ENCODE measurements at places on chromosomes 3 and 15. TPM values are rescaled to one million over a fixed set of nuclear protein-coding genes. Genes with fewer than 3 reads are reported as not detected.

ITIH1 gene
- polyA plus RNA-seq, result not detected

GRCh38 chr3:127585163-127585812 is 5.2 kb downstream of the TPRA1 start:
- no peaks in the 10 kb centered on the region for H3K36me3 ChIP-seq
- no peak overlapping the region for H3K4me3 ChIP-seq
- no peaks in the 10 kb centered on the region for H3K27me3 ChIP-seq

DNA sequence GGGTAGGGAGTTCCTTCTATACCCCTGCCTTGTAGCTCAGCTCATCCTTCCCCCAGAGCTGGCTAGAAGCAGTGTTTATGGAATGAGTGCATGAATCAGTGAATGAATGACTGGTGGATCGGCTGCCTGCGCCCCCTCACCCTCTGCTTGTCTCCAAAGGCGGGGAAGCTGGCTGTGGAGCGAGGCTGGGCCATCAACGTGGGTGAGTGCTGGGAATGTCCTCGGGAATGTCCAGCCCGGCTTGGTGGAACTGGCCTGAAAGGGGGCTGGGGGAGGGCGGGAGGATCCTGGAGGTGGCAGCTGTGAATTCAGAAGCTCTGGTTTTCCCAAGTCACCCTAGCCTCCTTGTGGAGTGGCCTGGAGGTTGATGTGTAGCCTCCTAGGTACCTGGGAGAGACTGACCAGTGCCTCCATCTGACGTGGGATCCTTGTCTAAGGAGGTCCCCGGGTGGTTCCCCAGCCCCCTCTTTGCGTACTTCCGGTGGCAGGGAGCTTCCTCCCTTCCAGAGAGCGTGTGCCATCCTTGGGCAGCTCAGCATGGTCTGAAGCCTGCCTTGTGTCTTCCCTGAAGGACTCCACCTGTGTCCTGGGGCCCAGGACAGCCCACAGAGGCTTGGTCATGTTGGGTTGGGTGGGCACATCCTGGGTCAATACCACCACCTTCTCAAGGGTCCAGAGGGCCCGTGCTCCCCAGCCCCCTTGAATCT is 18.4 kb downstream of the HDAC11 start:
- H3K4me3 ChIP-seq, result no peak overlapping the region
- DNase-seq, result peak; percentile 7
- H3K27me3 ChIP-seq, result no peaks in the 10 kb centered on the region
- peaks cover 2% of the 10 kb centered on the region for H3K4me1 ChIP-seq
- H3K27ac ChIP-seq, result no peak overlapping the region

GRCh38 chr15:75666823-75667501 is 19.2 kb downstream of the SNX33 start:
- H3K4me1 ChIP-seq, result no peaks in the 10 kb centered on the region
- H3K27me3 ChIP-seq, result no peaks in the 10 kb centered on the region
- DNase-seq, result peak; percentile 49
- no peak overlapping the region for H3K27ac ChIP-seq

GRCh38 chr3:71614869-71615268 is 31.3 kb upstream of the FOXP1 start:
- no peaks in the 10 kb centered on the region for H3K4me1 ChIP-seq
- no peak for DNase-seq
- no peak overlapping the region for H3K4me3 ChIP-seq
- no peak overlapping the region for H3K27ac ChIP-seq

GRCh38 chr15:90019611-90020010 is 18.5 kb downstream of the ZNF710 start:
- H3K27me3 ChIP-seq, result no peaks in the 10 kb centered on the region
- H3K36me3 ChIP-seq, result no peaks in the 10 kb centered on the region
- DNase-seq, result no peak
- H3K27ac ChIP-seq, result no peak overlapping the region
- H3K4me3 ChIP-seq, result no peak overlapping the region
- H3K4me1 ChIP-seq, result peaks cover 6% of the 10 kb centered on the region

LIPH gene
- 12.1 TPM for polyA plus RNA-seq

GPR176 gene
- polyA plus RNA-seq, result 3.0 TPM

ROBO1 gene
- polyA plus RNA-seq, result 17.9 TPM

GRCh38 chr3:123113889-123114450 is 47.1 kb downstream of the PDIA5 start:
- H3K27me3 ChIP-seq, result no peaks in the 10 kb centered on the region
- H3K4me3 ChIP-seq, result no peak overlapping the region
- DNase-seq, result no peak
- no peaks in the 10 kb centered on the region for H3K4me1 ChIP-seq
- no peak overlapping the region for H3K27ac ChIP-seq
- no peaks in the 10 kb centered on the region for H3K36me3 ChIP-seq

MB21D2 gene
- polyA plus RNA-seq, result 7.1 TPM

LDHAL6B gene
- not detected for polyA plus RNA-seq

- H3K4me3 ChIP-seq, result no peak overlapping the region
- no peaks in the 10 kb centered on the region for H3K27me3 ChIP-seq
- DNase-seq, result no peak
Observed at GRCh38 chr15:69422336-69422895, 8.3 kb downstream of the KIF23 start.

GRCh38 chr3:30011237-30011803 is 595.1 kb upstream of the TGFBR2 start:
- H3K4me1 ChIP-seq, result no peaks in the 10 kb centered on the region
- H3K4me3 ChIP-seq, result no peak overlapping the region
- H3K27ac ChIP-seq, result no peak overlapping the region
- DNase-seq, result no peak
- H3K27me3 ChIP-seq, result no peaks in the 10 kb centered on the region

STIMATE gene
- 7.4 TPM for polyA plus RNA-seq

GRCh38 chr15:57203906-57204305 is 172.4 kb upstream of the CGNL1 start:
- H3K27me3 ChIP-seq, result no peaks in the 10 kb centered on the region
- DNase-seq, result no peak
- H3K36me3 ChIP-seq, result no peaks in the 10 kb centered on the region
- H3K27ac ChIP-seq, result no peak overlapping the region

DNA sequence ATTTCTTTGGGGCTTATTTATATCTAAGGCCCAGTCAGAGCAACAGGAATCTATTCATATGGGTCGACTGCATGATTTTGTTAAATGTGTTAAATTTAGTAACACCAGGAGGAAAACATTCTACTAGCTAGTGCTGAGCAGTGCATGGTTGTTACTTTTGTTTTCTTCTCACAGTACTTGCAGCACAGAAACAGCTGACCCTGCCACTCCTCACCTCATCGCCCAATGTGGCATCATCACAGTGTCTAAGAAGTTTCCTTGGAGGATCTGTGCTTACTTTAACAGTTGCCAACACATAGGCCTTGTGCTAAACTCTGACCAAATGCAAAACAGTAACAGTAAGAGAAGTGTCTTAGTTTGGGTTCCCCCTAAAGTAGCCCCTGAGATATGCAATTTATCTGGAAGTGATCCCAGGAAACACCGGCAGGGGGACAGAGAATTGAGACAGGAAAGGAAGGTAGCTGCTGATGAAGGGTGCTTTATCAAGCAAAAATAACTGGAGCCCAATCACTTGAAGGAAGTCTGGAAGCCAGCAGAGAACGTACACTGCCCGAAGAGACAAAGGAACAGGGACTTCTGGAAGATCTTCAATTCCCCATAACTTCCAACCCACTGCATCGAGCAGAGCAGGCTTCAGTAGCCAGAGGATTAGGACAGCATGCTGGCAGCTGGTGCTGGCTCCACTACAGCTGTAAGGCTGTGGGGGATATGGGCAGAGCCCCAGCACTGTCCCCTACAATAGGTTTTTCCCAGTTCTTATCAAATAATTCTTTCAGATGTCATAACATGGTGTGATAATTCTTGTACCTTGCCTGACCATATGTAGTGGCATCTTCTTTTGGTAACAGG is 36.0 kb upstream of the ULK4 start:
- H3K4me1 ChIP-seq, result peaks cover 6% of the 10 kb centered on the region
- H3K27me3 ChIP-seq, result no peaks in the 10 kb centered on the region
- no peak overlapping the region for H3K4me3 ChIP-seq

DNA sequence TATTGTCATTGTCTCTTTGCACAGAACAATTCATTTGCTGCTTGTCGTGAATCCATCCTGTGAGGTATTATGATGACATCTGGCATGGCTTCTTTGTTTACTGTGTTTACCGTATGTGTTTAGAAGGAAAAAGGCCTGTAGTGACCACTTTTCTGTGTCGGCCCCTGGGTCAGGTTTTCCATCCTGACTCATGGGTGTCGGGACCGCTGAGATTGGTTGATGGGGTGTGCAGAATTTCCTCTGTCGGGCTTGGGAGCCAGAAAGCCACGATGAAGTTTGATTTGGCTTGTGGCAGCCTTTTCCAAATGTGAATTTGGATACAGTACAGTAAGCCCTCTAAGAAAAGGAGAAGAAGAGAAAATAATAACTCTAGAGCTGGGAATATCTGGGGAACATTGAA is 113.5 kb downstream of the FNDC3B start:
- H3K27me3 ChIP-seq, result no peaks in the 10 kb centered on the region
- no peak for DNase-seq
- H3K36me3 ChIP-seq, result no peaks in the 10 kb centered on the region
- H3K4me3 ChIP-seq, result no peak overlapping the region
- peak overlapping the region; percentile 73 for H3K27ac ChIP-seq

- no peaks in the 10 kb centered on the region for H3K27me3 ChIP-seq
- no peak overlapping the region for H3K4me3 ChIP-seq
- H3K27ac ChIP-seq, result no peak overlapping the region
- H3K36me3 ChIP-seq, result no peaks in the 10 kb centered on the region
Observed at GRCh38 chr3:49015765-49016164, 2.6 kb downstream of the DALRD3 start.
